ENCODE measurements at places on chromosomes 2 and 18.

- no peak for DNase-seq
Observed at GRCh38 chr18:74996055-74996454, 212.9 kb downstream of the PTGR3 start.

GRCh38 chr18:50405582-50406271, 30.9 kb downstream of the SKA1 start:
- DNase-seq = no peak

- DNase-seq = no peak
Observed at GRCh38 chr18:70377317-70377799, 88.5 kb downstream of the SOCS6 start.

- no peak for DNase-seq
Observed at GRCh38 chr18:10062302-10063300, 148.8 kb downstream of the VAPA start.

- DNase-seq = no peak
Observed at GRCh38 chr2:126910637-126911036, 11.9 kb downstream of the TEX51 start.

DNA sequence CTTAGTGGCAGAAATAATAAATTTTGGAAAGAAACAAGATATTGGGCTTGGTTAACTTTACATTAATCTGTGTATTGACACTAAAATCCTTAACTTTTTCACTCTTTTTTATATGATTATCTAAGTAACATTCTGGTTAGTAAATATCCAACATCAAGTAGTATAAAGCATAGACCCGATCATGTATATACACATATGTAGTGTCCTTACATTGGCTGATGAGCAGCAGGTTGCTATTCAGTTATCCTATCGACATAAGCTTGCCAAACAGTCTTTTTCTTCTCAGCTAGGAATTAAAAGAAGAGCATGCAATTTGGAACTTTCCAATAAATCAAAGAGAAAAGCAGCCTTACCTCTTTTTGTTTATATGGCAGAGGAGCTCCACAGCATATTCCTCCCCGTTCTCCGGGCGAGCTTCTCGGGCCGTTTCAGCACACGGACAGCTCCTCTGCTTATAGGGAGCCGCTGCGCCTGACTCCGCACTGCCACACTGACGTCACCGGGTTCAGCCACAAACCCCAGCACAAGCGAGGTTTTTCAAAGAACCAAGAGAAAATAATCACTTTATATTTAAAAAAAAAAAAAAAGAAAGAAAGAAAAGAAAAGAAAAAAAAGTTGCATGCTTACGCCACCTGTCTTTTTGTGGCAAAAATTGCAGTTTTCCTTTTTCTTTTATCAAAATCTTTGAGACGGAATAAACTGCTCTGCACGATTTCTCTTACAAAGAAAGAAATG, at the start of gene SCG2:
Gene SCG2 (minus strand): TSS at position 430 of the 735 bp plus-strand sequence. CDS start 3,079 bp downstream, outside the sequence.
- peak; percentile 38 for DNase-seq

DNA sequence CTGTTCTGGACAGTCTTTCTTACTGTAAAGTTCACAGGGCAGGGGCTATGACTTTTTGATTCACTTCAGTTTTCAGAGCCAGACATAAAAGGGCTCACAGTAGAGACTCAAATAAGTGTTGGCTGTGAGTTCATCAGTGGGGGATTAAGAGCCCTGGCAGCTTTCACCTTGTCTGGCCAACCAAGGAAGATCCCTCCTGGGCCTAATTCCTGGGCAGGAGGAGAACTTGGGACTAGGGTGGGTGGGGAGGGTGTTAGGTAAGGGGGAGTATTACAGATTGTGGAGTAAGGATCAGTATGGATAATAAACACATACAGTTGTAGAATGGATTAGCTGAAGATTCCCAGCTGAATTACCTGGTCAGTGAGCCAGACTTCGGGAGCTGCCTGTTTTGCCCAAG, 904 bp upstream of the SFXN5 start:
- no peak for DNase-seq

DNA sequence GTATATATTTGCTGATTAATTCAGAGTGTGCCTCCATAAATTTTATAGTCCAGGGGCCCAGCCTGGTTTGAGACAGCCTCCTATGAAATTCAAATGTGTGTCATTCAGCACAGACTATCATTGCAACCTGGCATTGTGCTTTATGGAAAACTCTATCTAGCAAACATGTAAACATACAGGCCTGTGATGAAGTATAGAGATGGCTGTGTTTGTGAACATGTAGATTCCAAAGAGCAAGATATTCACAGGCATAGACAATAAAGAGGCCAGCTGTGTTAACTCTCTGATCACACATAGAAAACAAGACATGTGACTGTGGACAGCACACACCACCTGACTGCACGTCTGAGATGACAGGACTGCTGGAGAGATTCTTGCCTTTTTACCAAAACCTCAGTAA, 297.9 kb downstream of the EN1 start:
- no peak for DNase-seq

Data from activated naive CD8-positive, alpha-beta T cell treated with anti-CD3 and anti-CD28 coated beads, Interleukin-2, amount 50 U/mL, for 24 hours (primary cell).